Activated CD4-positive, alpha-beta T cell treated with anti-CD3 and anti-CD28 coated beads for 36 hours (primary cell): ENCODE measurements at places on chromosomes 1 and 21. TPM values are rescaled to one million over a fixed set of nuclear protein-coding genes. Genes with fewer than 3 reads are reported as not detected.

Gene VAV3
- 1.3 TPM for total RNA-seq

Gene MSH4
- total RNA-seq = 0.21 TPM

Gene SIPA1L2
- 4.0 TPM for total RNA-seq

Gene FCRL1
- total RNA-seq = not detected

Gene PCBP3
- total RNA-seq = 12.2 TPM

Gene TMEM39B
- total RNA-seq = 29.8 TPM

Gene JAM2
- 1.2 TPM for total RNA-seq

Gene ESPN
- 0.14 TPM for total RNA-seq

Gene WNT3A
- total RNA-seq = not detected

Gene ATAD3C
- 0.39 TPM for total RNA-seq

Gene TSPEAR
- total RNA-seq = not detected

Gene DDR2
- 0.23 TPM for total RNA-seq

Gene PLA2G2A
- total RNA-seq = not detected

Gene GRHL3
- not detected for total RNA-seq

Gene RUNX3
- total RNA-seq = 167 TPM

Gene VTCN1
- total RNA-seq = not detected

Gene RPS27
- total RNA-seq = 2,094 TPM

Gene RGS8
- total RNA-seq = not detected

Gene ZNF593OS
- total RNA-seq = not detected

Gene MATN1
- total RNA-seq = 0.43 TPM

Gene C1orf226
- total RNA-seq = 0.16 TPM

Gene PPFIA4
- 56.4 TPM for total RNA-seq

Gene GBP5
- 122 TPM for total RNA-seq

Gene C1orf94
- not detected for total RNA-seq
